Nasal cavity respiratory epithelium epithelial cell of viscerocranial mucosa (primary cell): ENCODE measurements at places on chromosomes 3 and 15. TPM values are rescaled to one million over a fixed set of nuclear protein-coding genes. Genes with fewer than 3 reads are reported as not detected.

SOX14 gene
- not detected in 2 replicates for total RNA-seq

TMEM41A gene
- 21.5 and 32.0 TPM in 2 replicates for total RNA-seq

IGSF11 gene
- under 0.01 and 0.21 TPM in 2 replicates for total RNA-seq

JMJD7 gene
- total RNA-seq = 17.8 and 18.1 TPM in 2 replicates

ROPN1B gene
- total RNA-seq = not detected in 2 replicates

FGD5 gene
- under 0.01 TPM in 2 replicates for total RNA-seq

KIF15 gene
- total RNA-seq = 0.50 and 0.68 TPM in 2 replicates

SHC4 gene
- total RNA-seq = under 0.01 and 0.50 TPM in 2 replicates

SI gene
- total RNA-seq = not detected in 2 replicates

GJD2 gene
- not detected in 2 replicates for total RNA-seq

A4GNT gene
- total RNA-seq = not detected in 2 replicates

FANCD2OS gene
- total RNA-seq = not detected in 2 replicates

MOBP gene
- total RNA-seq = not detected in 2 replicates

CD96 gene
- total RNA-seq = under 0.01 TPM in 1 of 2 replicates, not detected in the other

TRAIP gene
- 0.68 and 1.1 TPM in 2 replicates for total RNA-seq

CHDH gene
- total RNA-seq = under 0.01 and 0.21 TPM in 2 replicates
